CD4-positive, alpha-beta memory T cell (primary cell): ENCODE measurements at places on chromosomes 12 and 14. TPM values are rescaled to one million over a fixed set of nuclear protein-coding genes. Genes with fewer than 3 reads are reported as not detected.

SYNDIG1L gene
- total RNA-seq, result not detected

DNA sequence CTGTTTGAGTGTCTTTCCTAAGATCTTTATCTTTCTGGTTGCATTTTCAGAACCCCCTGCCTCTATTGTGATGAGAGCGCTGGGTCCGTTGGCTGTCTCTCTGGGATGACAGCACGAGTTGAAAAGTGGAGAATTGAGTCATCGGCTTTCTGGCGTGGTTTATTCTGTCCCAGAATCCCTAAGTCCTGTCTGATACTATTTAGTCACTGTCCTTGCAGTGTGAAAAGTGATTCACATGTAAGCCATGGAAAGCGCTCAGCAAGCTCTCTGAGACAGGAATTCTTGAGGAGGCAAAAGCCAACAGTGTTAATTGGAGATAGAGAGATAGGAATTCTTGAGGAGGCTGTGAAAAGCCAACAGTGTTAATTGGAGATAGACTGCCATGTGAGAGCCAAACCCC, 121.7 kb downstream of the CHST11 start:
- no peak for DNase-seq

GRCh38 chr14:93591506-93591905, 160.8 kb downstream of the UNC79 start:
- no peak for DNase-seq

DNA sequence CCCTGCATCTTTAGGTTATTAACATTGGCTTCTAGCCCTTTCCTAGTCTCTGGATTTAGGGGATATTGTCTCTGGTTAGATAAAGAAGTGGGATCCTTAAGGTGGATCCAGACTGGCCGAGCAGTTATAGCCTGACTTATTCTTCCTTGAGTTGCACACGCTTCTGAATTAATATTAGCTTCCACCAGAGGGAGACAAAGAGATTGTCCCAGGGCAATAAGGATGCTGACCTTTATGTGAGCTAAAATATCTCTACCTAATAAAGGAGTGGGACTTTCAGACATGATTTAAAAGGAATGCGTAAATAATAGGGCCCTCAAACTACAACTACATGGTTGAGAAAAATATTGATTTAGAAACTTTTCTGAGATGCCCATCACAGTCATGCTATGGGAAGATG, 139.7 kb downstream of the SLCO1B3 start:
- DNase-seq, result no peak

GRCh38 chr12:13000925-13001774, 1.1 kb upstream of the HEBP1 start:
- peak; percentile 46 for DNase-seq

DNA sequence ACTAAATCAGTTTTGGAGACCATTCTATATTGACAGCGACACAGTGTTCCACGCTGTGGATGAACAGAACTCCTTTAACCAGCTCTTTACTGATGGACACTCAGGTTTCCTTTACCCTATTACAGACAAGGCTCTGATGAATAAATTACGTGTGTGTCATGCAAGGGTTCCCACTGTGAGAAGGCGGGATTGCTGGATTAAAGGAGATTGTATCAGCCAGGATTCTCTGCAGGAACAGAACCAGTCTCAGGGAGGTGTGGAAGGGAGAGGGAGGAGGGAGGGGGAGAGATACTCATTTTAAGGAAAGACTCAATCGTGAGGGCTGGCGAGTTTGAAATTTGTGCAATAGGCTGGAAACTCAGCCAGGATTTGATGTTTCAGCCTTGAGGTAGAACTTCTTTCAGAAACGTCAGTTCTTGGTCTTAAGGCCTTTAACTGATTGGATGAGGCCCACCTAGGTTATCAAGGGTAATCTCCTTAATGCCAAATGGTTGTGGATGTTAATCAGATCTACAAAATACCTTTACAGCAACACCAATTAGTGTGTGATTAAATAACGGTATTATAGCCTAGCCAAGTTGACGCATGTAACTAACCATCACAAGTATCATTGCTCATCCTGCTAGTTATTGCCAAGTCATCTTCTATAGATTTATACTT, 104.0 kb downstream of the GCH1 start:
- no peak for DNase-seq

DNA sequence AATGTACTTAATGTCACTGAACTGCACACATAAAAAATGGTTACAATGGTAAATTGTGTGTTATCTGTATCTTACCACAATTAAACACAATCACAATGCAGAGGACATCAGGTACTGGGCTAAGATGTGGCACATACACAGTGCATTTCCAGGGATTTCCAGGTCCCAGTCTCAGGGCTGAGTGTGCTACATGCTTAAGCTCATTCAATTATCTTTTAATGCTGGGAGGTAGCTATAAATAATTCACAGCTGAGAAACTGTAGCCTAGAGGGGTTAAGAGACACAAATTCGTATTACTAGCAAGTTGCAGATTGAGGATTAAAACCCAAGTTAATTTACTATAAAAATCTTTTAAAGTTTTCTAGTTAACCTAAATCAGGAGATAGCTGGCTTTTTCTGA, 67.1 kb downstream of the CRACR2A start:
- DNase-seq, result no peak

SOAT2 gene
- 0.26 TPM for total RNA-seq

DNA sequence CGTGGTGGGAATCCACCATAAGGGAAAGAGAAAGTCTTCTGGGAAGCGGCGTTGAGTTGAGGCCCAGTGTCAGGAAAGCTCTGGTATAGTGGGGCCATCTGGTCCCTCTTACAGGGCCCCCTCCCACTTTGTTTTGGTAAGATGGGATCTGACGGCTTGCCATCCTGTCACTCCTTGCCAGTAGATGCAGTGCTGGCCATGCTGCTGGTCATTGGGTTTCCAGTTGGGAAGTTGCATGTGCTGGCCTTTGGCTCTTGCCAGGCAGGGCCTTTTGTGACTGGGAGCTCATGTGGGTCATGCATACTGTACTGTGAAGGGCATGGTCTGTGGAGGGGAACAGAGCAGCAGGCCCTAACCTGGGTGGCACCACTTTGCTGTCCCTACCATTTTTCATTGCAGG, 3.8 kb downstream of the TRAF3 start:
- DNase-seq, result no peak

GRCh38 chr12:78555802-78556201, 308.8 kb upstream of the SYT1 start:
- no peak for DNase-seq

B4GALNT1 gene
- not detected for total RNA-seq

- DNase-seq, result no peak
Observed at GRCh38 chr12:108948367-108948766, 68.5 kb downstream of the DAO start.

KLRF1 gene
- total RNA-seq, result 0.28 TPM
